ENCODE measurements at places on chromosomes 2 and 18.

GRCh38 chr2:27839022-27839618 is 51.1 kb downstream of the RBKS start:
- no peak for DNase-seq

DNA sequence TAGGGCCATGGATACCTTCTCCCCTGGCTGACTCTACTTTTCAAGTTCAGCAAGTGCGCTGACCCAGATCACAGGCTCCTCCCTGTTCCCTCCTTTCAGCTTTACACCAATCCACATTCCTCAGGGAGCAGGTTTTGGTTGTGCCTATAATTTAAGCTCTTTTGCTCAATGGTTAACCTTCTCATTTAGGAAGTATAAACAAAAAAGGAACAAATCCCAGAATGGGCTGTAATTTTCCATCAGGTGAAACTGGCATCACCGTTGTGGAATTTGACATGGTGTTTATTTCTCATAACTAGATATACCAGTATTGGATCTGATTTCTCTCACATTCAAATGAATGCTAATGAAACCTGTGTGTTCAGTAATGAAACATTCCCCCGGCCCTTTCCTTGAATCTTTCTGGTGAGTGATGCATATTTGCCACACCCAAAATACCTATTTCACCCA is 13.6 kb downstream of the STRN start:
- DNase-seq = no peak

DNA sequence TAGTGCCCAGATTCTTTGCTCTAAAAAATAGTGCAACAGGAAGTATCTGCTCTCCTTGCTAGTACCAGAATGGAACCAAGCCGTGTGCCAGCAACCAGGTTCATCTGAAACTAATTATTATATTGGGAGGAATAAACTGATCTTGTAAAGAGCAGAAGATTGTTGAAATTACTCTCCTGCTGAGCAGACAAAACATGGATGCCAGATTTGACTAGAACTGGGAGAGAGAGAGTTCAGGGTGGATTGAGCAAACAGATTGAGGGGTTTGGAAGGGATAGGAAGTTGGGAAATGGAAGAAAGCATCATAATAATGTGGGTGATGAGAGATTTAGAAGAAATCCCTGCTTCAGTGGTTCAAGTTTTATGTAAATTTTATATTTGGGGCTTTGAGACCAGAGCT is 160.1 kb upstream of the RASGRP3 start:
- DNase-seq = no peak

GRCh38 chr2:152174574-152174973 is 989 bp downstream of the STAM2 start:
- no peak for DNase-seq

DNA sequence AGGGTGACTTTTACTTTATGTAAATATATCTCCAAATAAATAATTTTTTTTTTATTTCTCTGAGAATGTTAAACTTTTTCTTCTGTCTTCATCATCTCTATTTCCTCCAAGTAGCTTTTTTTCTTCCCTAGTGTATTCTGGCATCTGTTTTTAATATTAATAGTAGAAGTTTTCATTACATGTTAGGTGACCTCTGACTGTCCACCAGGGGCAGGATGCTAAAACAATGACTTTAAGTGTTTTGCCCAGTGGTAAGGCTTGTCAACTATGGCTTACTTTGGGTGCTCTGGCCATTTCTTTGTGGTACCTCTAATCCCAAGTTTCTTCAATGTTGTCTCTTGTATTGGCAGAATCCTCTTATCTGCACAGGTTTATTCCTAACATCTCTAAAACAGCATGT is 127.1 kb downstream of the SRBD1 start:
- DNase-seq = no peak
